ENCODE measurements at places on chromosomes 11 and 22.

GRCh38 chr11:15045209-15045608, 28.2 kb upstream of the CALCB start:
- no peak for DNase-seq

GRCh38 chr11:71199226-71199820, 53.1 kb downstream of the SHANK2 start:
- no peak for DNase-seq

GRCh38 chr22:18968011-18968749, 32.1 kb upstream of the PRODH start:
- no peak for DNase-seq

DNA sequence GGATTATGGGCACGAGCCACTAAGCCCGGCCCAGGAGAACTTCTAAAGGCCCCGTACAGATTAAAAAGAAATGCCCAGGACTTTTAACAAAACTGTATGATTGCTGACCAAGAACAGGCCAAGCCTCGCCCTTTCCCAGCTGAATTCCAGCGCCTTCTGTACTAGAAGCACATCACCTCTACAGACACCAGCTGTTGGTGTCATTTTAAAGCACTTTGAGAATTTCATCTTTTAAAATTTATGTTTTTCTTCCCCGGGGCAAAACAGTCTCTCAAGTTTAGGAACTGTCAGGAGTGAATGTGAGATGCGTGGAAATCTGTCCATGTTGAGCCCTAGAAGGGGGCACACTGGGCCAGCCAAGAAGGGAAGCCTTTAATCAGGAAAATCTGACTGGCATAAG, 362.4 kb downstream of the LARGE1 start:
- no peak for DNase-seq

DNA sequence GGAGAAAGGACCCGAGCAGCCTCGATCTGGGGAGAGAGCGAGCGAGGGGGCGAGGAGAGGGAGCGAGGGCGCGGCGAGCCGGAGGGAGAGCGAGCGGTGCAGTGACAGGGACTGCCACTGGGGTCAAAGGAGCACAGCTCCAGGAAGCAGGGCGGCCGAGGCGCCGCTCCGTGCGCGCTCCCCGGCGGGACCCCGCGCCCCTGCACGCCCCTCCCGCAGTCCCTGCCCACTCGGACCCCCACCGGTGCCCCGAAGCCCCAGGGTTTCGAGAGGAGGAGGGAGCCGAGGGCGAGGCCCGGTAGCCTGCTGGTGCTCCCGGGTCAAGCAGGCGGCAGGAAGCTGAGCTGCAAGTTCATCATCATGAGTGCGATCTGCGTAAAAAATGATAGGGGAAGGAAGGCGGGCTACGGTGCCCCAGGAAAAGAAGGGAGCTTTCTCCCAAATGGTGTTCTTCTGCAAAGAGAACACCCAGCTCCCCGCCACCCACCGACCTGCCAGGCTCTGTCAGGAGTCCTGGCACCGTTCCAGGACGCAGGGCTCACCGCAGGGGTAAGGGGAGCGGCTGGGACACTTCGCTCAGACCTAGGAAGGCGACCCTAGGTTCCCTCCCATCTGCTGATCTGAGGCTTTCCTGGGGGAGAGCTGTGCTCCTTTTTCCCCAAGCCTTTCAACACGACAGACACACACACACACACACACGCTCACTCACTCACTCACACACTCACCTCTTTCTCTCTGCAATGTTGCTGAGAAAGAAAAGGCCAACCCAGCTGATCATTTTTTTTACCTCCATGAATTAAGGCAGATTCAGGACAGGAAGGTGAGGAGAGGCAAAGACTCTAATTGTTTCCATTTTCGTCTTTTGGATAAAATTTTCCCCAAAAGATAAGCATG, at the start of gene MPPED2:
TSS of gene MPPED2 (minus strand) at position 103 of the 894 bp plus-strand sequence. CDS start 5,980 bp downstream, outside the sequence.
- no peak for DNase-seq

DNA sequence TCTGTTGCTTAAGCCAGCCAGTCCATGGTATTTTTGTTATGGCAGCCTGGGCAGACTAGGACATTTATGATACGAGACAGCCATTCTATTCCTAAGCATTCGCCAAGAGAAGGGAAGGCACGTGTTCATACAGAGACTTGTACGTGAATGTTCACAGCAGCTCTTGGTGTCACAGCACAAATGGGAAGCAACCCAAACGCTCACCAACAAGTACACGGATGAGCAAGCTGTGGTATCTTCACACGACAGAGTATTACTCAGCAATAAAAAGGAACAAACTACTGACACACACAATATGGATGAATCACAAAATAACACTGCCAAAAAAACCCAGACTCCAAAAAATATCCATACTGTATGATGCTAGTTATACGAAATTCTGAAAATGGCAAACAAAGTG, 85.1 kb downstream of the PHF21B start:
- peak; percentile 3 for DNase-seq

DNA sequence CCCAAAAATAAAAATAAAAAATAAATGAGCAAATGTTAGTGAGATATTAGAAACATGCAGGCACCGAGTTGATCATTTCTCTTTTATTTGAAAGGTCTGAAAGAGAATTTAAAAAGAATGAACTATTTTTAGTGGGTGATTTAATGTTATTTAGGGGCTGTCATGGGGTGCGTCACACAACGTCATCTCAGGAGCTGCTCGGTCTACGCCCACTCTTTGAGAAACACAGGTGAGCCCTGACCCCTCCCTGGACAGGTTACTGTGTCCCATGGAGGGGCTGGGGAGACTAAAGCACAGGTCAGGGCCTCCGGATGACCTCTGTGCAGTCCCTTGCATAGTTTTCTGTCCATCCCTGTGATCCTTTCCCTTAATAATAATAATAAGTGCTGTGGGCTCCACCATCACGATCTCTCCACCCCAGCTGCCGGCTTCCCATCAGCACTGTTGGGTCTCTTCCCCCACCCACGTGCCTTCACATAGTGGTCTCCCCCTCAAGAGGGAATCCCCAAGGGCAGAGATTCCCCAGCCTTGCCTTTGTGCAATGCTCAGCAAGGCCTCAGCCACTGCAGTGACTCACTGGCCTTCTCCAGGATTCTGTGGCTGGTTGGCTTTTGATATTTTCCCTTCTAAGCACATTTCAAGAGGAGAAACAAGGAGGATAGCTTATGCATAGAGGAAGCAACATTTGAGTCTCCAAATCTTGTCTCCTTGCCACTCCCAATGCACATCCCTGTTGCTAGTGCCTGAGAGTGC, 159.9 kb downstream of the TTC17 start:
- no peak for DNase-seq

DNA sequence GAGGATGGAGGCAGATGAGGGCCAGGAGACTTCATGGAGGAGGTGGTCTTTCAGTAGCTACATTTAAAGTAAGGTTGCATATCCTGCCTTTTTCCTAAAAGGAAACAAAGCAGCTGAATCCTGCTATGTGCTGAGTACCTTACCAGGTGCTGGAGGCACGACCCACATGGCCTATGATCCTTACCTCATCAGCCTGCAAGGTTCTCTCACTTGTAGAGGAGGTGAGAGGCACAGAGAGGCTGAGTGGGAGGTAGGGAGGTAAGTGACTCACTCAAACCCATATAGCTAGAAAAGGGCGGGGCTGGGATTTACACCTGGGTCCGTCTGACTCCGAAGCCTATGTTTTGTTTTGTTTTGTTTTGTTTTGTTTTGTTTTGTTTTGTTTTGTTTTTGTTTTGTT, 75.8 kb downstream of the BUD13 start:
- no peak for DNase-seq

- no peak for DNase-seq
Observed at GRCh38 chr22:47928631-47929030, 1166.2 kb downstream of the TBC1D22A start.

DNA sequence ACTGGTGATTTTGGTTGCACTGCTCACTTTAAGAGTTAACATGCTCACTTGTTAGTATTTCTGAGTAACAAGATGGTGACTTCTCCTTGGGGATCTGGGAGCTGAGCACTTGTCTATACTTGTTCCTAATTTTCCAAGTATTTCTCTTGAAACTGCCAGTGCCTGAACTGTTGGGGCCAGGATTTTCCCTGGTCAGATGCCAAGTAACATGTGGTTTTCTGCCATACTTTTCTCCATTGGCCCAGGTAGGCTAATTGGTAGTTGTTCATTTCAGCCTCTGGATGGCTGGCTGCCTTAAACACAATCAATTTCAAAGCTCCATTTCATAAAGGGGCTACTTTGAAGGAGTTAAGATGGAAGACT, 35.0 kb downstream of the RNF141 start:
- no peak for DNase-seq

DNA sequence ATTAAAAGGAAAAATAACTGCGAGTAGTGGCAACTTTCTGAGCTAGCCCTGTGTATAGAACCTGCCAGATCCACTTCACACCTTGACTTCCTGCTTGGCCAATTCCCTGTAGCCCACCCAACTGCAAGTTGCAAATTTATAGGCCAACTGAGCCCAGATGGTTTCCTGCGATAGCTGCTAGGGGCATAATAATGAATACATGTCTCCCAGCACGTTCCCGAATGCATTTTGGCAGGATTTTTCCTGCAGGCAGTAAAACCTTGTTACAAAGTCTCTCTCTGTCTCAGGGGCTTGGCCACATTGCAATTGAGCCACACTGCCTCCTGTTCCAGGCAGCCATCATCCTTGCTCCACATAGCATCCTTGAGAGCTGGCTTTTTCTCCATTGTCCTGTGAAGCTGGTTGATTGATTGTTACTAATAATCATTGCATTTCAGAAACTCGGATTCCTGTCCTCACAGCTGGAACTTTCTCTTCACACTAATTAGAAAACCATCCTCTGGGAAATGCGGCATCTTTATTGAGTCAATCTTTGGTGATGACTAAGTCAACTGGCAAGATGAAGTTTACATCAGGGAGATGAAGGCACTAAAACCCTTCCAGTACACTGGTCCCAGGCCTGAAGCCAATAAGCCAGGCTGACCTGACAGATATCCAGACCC, 18.6 kb upstream of the LMO2 start:
- DNase-seq: no peak

DNA sequence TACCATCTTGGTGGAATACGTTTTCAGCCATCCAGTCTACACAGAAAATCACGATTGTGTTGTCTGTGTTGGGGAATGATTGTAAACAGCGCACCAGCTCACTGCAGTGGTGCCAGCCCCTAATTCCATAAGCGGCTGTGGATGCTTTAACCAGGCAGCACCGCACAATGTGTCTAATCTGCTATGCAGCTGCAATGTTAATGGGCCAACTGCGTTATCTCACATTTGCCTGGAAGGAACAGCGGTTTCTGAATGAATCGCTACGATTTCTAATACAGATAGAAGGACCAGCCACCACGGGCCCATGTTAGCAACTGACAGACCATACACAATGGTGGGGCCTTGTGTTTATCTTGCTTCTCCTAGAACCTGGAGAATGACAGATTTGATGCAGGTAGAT, 384.5 kb upstream of the KIRREL3 start:
- DNase-seq: no peak

DNA sequence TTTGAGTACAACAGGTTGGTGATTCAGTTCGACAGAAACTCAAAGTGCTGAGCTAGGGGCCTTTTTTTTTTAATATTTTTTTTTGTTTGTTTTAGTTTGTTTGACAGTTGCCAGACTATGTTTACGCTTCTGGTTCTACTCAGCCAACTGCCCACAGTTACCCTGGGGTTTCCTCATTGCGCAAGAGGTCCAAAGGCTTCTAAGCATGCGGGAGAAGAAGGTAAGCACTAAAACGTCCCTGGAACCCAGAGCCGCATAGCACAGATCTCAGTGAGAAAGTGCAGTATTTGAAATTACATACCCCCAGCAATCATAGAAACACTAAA, 649 bp downstream of the PRRG4 start:
- peak; percentile 64 for DNase-seq

DNA sequence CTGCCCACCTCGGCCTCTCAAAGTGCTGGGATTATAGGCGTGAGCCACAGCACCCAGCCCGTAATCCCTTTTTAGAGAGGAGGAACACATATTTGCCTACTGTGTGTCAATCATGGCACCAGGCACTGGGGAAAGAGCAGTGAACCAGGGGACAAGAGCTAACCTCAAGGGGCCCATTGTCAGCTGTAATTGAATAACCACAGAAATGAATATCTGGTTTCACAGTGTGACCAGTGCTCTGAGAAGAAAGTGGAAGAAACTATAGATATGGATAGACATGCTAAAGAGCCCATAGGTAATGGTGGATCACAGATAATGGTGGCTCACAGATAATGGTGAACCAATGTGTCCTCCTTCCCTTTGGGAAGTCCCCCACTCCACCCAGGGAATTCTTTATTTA, 8.6 kb upstream of the KCTD14 start:
- DNase-seq: no peak

All from RKO (cell line).